ENCODE measurements at places on chromosomes 6 and 20.
A peak's percentile ranks its signal among the peaks of the same experiment; 100 is the strongest.

DNA sequence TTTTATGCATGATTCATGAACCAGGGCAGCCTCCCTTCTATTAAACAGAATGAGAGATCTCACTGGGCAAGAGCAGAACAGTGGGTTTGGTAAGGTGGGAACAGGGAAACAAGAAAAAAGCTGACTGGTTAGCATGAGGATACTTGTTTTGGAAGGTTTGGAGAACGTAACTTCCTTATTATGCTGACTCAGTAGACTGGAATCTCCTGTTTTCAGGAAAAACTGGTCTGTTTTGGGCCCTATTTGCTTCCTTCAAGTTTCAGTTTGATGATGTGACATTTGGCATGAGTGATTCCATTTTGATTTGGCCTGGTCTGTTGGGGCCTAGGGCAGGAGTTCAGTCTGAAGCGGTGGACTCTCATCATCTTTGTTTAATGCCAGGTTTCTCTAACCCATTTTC lies 172.0 kb downstream of the MYLK4 start:
- DNase-seq: no peak

DNA sequence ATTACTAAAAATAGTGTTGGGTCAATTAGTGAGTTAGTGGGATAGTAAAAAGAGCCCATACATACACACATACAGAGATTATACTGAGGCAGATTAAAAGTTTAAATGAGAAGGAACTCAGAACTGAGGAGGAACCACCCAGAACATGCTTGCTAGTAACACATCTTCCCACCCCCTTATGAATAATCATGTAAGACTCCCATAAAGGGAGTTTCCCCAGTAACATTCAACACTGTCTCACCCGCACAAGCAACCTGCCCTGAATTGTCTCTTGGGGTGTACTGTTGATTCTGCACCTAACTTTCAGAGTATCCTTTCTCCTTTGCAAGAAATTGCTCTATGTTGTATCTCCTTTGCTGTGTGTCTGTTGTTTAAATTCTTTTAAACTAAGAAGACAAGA lies 11.1 kb upstream of the HLA-DQB2 start:
- peak; percentile 43 for DNase-seq

GRCh38 chr6:35601331-35602132 lies 87.2 kb downstream of the FKBP5 start:
- DNase-seq: peak; percentile 71

- DNase-seq: no peak
These were observed 45.1 kb downstream of the FRK start for GRCh38 chr6:116015561-116015960.

GRCh38 chr6:129513471-129513870 lies 196.5 kb downstream of the ARHGAP18 start:
- DNase-seq: no peak

DNA sequence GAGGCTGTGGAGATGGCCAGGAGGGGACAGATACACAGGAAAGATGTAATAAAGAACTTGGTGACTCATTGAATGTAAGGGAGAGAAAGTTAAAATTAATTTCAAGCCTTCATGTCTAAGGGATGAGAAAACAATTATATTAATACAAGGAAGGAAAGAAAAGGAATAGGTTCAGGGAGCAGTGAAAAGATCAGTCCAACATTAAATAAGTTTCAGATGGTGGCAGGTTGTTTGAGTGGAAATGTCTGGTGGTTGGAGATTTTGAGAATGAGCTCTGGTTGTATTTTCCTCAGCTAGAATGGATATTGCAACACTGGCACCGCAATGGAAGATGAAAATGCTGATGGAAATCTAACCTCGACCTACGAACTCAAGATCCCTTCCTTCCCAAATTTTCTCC lies 304.3 kb downstream of the COL12A1 start:
- DNase-seq: no peak

GRCh38 chr20:5971203-5971602 lies 20.8 kb downstream of the MCM8 start:
- DNase-seq: no peak

- no peak for DNase-seq
These were observed 59.3 kb upstream of the SCAF8 start for GRCh38 chr6:154673919-154674318.

DNA sequence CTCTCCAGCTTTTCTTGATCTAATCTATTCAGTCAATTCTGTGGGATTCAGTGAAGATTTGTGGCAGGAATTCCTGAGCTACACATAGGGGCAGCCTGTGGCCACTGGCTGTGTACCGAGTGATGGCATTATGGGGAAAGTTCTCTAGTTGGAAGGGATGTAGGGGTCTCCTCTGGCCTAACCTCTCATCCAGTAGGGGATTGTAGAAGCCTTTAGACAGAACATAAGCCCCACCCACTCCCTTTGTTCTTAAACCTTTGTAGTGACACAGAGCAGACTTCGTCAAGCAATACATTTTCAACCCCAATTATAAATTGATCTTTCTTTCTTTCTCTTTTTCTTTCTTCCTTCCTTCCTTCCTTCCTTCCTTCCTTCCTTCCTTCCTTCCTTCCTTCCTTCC lies 188.9 kb downstream of the QKI start:
- no peak for DNase-seq

- no peak for DNase-seq
These were observed 619.2 kb downstream of the C6orf118 start for GRCh38 chr6:164690241-164690640.

- no peak for DNase-seq
These were observed 78.3 kb upstream of the CLDN20 start for GRCh38 chr6:155185544-155185943.

GRCh38 chr6:7241160-7241559 lies 71.8 kb downstream of the SSR1 start:
- no peak for DNase-seq

- peak; percentile 33 for DNase-seq
These were observed 35.1 kb upstream of the RFPL4B start for GRCh38 chr6:112311950-112312547.

- DNase-seq: peak; percentile 33
These were observed 59.5 kb downstream of the ZMYND8 start for GRCh38 chr20:47296950-47297349.

- peak; percentile 57 for DNase-seq
These were observed 12.1 kb upstream of the DDX27 start for GRCh38 chr20:49207076-49207475.

DNA sequence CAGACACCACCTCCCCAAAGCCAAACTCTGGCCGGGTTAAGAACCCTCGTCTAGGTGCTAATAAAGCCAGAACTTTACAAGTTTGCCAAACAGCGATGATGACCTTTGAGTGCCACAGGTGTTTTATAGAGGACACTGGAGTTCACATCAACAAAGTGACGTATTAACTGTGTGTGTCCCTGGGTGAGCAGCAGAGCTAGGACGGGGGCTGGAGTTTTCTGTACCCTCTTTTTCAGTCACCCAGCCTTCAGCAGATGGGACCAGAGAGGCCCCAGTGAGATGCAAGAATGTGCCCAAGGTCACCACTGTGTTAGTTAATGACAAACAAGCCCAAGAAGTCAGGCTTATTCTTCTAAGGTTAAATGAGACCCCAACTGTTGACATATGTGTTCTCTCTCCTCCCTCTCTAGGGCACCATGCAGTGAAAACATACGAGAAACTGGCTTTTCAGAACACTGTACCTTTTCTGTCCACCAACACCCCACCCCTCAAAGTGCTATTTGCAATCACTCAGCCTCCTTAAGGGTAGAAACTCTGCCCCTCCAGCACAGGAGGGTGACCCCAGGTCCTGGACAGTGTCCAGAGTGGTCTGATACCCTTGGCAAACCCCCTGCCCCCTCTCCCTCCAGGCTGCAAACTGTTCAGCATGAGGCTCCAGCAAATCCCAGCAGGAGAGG lies 5.2 kb downstream of the SDC4 start:
- DNase-seq: no peak

DNA sequence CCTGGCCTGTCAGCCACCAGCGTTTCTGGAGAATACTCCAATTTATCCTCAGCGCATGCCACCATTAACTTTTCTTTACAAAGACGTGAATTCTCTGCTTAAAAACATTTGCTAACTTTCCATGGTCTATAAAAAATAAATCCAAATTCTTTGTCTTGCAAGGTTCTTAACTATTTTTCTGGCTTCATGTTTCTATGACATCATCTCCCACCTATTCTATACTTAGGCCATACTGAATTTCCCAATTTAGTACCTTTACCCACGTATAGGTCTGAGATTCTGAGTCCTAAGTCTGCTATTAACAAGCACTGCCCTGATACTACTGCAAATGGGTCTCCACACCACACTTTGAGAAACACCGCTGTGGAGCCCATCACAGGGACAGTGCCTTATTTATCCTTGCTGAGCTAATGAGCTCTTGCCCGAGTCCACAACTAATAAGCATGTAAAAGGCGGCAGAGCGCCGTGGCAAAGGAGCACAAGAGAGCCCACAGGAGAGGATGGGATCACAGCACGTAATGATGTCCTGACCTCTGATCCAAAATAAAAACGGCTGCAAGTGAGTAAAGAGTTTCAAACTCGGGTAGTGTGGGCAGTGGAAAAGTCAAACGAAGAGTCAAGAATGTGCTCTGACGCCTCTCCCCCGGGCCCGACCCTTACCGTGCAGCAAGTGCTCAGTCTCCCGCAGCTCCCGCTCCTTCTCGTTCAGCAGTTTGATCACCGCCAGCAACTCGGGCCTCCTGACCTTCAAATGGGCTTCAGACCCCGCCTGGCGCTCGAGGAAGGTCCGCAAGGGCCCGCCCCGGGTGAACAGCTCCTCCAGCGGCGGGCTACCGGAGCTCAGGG lies 519 bp downstream of the MTRF1L start:
- DNase-seq: peak; percentile 12

DNA sequence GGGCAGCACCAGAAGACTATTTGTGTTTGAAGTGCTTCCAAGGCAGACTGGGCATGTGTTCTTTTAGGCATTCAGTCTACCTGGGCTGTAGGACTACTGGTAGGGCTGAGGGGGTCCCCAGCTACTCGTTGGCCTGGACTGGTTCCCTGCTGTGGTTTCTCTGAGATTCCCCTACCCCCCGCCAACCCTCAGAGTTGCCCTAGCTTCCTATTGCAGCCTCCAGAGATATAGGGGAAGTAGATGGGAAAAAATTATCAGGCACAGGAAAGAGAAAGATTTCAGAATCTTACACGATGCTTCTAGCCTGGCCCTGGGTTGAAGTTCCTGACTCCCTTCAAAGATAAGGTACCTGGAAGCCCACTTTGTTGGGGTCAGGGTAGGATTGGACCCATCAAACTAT lies 22.5 kb downstream of the BRPF3 start:
- peak; percentile 34 for DNase-seq

GRCh38 chr20:44067650-44068081 lies 119.3 kb downstream of the JPH2 start:
- DNase-seq: no peak

- no peak for DNase-seq
These were observed 87.4 kb downstream of the CD24 start for GRCh38 chr6:106886922-106887797.

- DNase-seq: no peak
These were observed 14.1 kb downstream of the SNX14 start for GRCh38 chr6:85579581-85579980.

DNA sequence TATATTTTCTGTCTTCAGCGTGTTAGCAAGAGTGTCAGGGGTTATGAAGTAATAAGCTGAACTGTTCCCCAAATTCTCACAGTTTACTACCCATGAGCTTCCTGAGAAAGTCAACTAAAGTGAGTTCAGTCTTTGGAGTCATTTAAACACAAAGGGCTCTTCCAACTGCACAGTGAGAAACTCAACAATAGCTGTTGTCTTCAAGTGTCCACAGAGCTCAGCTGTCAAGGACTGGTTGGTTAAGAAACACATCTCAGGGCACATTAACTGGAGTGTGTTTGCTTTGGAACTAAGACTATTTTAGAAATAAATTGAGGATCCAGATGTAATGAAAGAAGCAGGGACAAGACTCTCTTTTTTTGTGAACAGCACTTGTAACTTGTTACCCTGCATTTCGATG lies 241.4 kb upstream of the SOX4 start:
- no peak for DNase-seq

GRCh38 chr6:111487661-111488060 lies 4.6 kb upstream of the REV3L start:
- peak; percentile 82 for DNase-seq

- DNase-seq: no peak
These were observed 149.6 kb downstream of the RIMS1 start for GRCh38 chr6:72035966-72036365.

DNA sequence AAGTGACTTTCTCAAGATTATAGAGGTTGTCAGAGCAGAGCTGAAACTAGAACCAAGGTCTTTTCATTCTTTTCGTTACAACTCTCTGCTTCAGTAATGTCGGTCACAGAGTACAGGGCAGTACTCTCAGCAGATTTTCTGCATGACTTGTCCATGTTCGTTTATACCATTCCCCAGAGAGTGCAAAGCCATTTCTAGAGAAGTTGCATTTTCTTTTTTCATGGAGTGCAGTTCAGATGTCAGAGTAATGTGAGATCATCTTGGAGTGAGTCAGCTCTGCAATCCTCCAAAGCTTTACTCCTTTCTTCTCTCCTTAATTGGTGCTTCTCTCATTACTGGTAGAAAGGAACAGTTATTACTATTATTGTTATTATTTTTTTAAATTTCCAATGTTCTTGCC lies 115.6 kb upstream of the B3GAT2 start:
- DNase-seq: no peak

DNA sequence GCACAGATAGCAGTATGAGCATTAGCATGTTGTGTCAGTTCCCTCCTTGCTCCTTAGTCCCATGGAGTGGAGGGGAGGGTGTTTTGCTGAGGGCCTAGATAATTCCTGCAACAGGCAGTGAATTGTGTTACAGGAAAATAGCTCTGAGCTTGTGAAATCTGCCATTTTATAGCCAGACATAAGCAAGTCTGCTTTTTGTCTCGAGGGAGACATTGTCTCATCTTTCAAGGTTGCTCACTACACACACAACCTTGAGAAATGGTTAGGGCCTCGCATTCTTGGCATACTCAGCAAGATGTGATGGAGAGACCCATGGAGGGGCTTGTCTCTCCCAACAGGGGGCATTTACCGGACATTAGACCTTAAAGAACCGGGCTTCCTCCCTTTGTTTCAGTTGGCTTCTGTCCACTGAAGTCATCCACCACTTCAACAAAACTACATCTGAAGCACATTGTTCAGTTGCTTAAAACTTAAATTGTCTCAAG lies 108.0 kb upstream of the FOXO3 start:
- no peak for DNase-seq

DNA sequence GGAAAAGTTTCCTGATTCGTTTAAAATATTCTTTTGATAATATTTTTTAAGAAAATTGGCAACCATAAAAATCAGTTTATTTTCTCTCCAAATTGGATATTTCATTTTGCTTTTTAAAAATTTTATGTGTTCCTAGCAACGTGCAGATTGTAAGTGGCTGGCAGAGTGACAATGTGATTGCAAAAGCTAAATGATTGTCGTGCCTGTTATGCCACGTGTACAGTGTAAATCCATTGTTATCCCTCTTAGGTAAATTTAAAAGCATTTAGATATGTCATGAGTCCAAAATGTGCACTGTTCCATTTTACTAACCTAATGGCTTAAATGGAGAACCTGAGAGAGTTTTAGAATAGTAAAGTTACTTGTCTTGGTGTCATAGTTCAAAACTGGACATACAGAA lies 94.4 kb upstream of the ADGRF4 start:
- no peak for DNase-seq

Data from inflammatory macrophage (primary cell).